NAMALWA (cell line): ENCODE measurements at places on chromosomes 5 and 9.
A peak's percentile ranks its signal among the peaks of the same experiment; 100 is the strongest.

DNA sequence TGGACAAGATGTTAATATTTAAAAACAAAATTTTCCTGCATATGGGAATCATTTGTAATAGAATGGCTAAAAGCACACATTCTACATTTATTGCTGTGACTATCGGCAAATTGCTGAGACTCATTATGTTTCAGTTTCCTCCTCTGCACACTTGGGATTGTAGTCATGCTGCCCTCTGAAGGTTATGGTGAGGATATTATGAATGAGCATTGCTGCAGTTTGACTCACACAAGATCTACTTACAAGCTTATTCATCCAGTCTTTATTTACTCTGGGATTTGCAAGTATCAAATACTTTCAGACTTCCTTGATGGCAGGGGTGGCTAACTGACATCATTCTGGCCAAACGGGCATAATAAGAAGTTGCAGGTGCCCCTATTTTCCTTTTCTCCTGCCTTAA is 9.5 kb upstream of the NFIL3 start:
- peak; percentile 59 for DNase-seq

DNA sequence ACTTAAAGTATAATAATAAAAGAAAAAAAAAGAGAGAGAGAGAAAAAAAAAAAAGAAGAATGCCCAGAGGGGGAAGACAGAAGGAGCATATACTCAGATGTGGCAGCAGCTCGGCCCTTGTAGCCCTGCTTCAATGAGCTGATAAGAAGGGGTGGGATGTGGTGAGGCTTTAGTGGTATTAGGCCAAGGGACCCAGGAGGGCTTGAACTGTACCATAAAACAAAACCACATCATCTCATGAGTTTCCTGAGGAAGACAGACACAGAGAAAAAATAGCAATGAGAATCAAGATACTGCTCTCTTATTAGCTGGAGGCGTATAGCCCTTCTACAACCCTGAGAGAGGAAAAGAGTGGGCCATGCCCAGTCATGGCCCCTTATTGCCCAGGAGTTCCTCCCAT is 72.8 kb downstream of the SLC1A1 start:
- no peak for DNase-seq

DNA sequence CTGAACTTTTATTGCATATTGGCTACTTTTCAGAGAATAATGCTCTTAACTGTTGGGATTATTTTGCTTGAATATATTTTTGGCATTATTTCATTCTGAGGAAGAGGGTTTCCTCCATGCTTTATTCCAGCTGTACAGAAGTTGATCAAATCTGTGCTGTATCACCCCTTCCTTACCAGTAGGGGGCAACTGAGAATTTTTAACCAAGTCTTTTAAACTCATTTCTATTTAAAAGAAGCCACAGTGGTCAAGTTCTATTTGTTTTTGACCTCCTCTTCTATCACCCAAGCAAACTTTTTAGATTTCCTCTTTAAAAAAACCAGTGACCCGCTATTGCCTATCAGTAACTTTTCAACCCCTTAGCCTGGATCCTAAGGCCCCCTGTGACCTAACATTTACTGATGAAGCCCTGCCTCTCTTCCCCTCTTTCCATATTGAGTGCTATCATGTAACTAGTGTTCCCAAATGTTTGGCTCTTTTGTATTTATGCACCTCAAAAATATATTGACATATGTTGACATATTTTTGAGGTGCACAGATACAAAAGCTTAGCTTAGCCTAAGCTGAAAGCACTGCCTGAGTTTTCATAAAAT is 80.6 kb downstream of the FBXO4 start:
- DNase-seq, result peak; percentile 37

- DNase-seq, result no peak
Observed at GRCh38 chr5:14265570-14265969, 122.4 kb downstream of the TRIO start.

DNA sequence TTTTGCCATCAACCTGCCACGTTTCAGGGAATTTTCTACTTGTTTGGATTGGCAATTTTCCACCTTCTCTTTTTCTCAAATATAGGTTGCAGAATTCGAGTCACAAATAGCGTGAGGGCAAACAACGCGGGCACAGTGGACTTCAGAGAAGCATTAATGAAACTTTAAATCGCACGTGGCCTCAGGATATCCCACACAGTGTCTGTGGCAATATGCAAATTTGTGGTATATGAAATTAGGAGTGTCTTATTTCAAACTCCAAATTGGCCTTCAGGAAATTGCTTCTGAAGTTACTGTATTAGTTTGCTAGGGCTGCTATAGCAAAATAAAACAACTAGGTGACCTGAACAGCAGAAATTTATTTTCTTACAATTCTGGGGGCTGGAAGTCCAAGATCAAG is 91.2 kb downstream of the MTRR start:
- DNase-seq, result no peak

DNA sequence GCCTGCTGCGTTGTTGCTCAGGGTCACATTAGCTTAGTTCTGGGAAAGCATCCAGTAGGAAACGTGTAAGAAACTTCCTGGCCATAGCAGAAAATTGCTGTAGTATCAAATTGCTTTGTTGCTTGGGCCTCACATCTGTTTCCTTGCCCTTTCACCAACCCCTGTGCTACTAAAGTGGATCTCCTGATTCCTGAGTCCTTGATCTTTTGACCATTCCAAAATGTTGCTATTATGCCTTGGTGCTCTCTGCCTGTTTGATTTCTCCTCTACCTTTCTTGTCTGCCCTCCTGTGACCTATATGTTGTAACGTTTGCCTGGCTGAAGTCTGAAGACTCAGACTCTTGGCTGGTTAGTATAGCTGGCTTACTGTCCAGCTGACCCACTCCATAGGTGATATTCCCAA is 350.5 kb downstream of the ADGRV1 start:
- DNase-seq, result no peak

GRCh38 chr5:127203818-127204217 is 86.8 kb upstream of the MEGF10 start:
- DNase-seq, result no peak

DNA sequence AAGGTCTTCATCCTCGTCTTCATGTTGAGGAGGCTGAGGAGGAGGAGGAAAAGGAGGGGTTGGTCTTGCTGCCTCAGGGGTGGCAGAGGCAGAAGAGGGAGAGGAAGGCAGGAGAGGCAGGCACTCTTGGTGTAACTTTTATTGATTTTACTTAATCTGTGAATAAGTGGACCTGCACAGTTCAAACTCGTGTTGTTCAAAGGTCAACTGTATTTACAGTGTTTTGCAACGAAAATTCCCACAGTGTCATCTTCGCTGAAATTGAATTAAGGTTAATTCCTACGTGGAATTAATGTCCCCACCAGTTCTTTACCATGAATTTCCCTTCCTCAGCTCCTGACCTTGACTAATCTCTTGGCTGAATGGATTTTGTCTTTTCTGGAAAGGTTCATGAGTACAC is 21.2 kb upstream of the ENHO start:
- DNase-seq, result no peak

- peak; percentile 67 for DNase-seq
Observed at GRCh38 chr9:136409557-136410455, 608 bp downstream of the ENTR1 start.

DNA sequence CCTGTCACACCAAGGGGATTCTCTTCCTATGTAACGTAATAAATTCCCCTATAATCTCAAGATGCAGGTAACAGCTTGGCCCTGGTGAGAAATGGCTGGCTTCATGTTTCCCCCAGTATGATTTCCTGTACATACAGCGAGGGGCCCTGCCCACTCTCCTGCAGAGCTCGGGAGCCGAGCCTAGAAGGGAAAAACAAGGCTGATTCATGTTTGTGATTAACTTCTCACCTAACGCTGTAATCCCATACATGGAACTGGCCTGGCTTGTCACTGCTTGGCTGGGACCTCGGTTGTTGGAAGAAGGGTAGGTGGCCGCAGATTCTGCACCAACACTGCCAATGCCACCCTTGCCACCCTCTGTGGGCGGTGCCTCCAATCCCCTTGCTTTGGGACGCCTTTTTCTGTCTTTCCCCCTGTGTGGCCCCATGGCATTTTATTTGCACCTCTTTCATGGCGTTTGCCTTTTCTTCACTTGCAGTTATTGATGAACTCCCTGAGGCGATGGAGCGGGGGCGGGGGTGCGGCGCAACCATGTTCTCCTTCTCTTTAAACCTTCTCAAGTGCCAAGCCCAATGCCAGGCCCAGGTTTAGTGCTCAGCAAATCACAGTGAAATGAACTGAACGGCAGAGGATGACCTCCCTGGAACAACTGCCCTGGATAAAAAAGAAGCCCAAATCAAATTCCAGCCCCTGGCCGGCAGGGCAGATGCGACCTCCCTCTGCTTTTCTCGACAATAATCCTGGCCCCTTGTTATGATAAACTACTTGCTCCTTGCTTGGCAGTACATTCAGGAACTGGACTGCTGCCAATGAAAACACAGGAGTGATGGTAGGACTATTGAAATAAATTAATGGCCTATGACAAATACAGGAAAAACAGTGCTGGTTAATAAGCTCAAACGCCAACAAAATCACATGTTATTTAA is 108.1 kb downstream of the TMEM174 start:
- DNase-seq, result no peak

DNA sequence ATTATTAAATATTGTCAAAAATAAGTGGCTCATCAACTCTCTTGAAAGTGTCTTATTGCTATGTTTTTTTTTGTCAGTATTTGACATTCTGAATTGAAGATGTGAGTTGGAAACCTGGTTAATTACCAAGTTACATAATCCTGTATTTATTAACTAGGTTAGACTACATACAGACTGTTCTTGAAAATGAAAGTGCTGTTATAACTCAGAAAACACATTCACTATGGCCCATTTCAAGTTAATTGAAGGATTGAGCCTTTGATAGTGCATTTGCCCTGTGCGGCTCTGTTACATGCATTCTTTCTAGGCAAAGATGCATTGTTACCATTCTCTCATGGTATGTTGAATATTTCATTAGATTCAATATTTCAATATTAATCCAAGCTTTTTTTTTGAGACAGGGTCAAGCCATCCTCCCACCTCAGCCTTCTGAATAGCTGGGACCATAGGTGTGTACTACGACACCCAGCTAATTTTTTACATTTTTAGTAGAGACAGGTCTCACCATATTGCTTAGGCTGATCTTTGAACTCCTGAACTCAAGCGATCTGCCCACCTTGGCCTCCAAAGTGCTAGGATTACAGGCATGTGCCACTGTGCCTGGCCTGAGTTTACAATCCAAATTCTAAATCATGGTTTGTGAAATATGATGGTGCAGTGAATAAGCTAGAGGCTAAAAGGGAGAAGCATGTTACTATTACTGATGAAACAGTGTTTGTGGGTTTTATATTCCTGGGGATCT is 10.0 kb downstream of the CTNNA1 start:
- DNase-seq, result no peak

DNA sequence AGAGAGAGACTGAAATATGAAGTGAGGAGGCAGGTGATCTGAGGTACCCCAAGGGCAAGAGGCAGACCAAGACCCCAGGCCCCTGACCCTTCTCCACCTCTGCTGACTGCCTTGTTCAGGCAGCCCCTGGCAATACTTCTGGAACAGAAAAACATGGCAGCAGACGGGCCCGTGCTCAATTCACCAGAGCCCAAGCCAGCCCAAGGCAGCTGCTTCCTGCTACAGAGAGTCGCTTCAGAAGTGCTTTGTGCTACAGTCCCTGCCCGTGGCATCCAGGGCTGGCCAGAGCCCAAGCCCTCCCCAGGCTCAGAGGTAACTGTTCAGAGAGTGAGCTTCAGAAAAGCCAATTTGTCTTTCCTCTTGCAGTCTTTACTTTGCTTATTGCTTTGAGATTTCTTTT is 151.4 kb upstream of the FSTL4 start:
- no peak for DNase-seq

- no peak for DNase-seq
Observed at GRCh38 chr5:402615-403359, 40.2 kb upstream of the EXOC3 start.
